ENCODE measurements at places on chromosomes 7 and 10. TPM values are rescaled to one million over a fixed set of nuclear protein-coding genes. Genes with fewer than 3 reads are reported as not detected.

The TAS2R5 gene
- 0.33 TPM for polyA plus RNA-seq

The DYNC1I1 gene
- polyA plus RNA-seq: not detected

The AKR1B15 gene
- polyA plus RNA-seq: not detected

The CTBP2 gene
- 0.50 TPM for polyA plus RNA-seq

The TMEM229A gene
- not detected for polyA plus RNA-seq

The ZWINT gene
- polyA plus RNA-seq: 1.9 TPM

The OPALIN gene
- not detected for polyA plus RNA-seq

The ZNF736 gene
- 4.6 TPM for polyA plus RNA-seq

The PNLIP gene
- polyA plus RNA-seq: not detected

The METTL2B gene
- 21.7 TPM for polyA plus RNA-seq

The PILRA gene
- polyA plus RNA-seq: 2.3 TPM

The OR2A1 gene
- not detected for polyA plus RNA-seq

The MCMBP gene
- 33.9 TPM for polyA plus RNA-seq
